Epithelial cell of esophagus (primary cell): ENCODE measurements at places on chromosomes 1 and 21.

GRCh38 chr1:5757187-5757805 is 234.9 kb downstream of the NPHP4 start:
- no peak for DNase-seq

DNA sequence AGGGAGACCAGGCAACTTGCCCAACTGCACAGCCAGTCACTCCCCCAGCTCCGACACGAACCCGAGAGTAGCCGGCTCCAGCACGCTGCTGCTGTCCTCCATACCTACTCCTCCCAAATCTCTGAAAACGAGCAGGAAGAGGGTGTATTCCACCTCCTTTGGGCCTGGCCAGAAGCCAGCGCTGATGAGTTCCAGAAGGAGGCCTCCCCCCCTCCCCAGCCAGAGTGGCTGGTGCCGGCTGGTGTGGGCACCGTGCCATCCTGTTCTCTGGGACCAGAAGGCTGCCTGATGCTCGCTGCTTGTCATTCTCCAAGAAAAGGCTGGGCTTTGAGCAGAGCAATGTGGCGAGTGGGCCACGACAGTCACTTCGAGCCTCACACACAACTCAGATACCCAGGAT is 22.2 kb downstream of the KCNN3 start:
- DNase-seq = no peak

DNA sequence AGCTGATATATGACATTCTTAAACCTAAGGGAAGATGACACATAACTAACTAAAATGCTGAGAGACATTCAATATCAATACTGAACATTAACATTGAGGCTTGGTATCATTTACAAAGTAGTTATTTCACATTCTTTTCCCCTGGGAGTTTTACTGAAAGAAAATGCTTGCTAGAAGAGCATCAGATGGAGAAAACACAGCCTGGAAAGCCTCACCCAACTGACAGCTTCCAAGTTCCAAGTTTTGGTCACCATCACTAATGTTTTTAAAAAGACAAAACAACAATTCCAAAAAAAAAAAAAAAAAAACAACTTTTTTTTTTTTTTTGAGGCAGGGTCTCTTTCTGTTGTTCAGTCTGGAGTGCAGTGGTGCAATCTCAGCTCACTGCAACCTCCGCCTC is 80.6 kb downstream of the DSCAM start:
- DNase-seq = no peak

DNA sequence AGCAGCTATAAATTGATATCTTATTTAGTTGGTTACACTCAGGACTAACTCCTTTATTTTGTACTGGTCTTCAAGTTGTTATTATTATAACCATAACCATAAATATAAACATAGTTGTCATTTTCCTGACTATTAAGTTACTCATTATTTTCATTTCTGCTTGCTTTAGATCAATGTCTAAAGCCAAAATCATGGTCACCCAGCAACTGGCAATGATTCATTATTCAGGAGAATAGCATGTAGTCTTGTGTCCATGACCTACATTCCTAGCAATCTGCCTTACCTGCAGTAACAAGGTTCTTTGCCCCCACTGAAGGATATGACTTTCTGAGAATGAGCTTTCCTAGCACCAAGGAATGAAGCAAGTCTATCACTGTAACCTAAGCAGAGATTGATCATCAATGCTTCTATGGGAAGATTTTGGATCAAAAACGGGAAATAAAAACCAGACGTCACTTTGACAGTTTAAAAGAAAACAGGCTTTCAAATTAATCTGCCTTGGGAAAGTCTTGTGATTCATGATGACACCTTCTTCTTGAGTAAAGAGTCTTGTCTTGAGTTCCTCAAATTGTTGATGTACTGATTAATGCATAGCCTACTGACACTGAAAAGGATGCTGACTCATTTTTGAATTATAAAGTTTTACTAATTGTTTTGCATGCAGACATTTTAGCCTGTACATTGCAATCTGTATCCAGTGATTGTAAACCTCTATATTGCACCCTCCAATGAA is 203.3 kb upstream of the IVNS1ABP start:
- peak; percentile 91 for DNase-seq

DNA sequence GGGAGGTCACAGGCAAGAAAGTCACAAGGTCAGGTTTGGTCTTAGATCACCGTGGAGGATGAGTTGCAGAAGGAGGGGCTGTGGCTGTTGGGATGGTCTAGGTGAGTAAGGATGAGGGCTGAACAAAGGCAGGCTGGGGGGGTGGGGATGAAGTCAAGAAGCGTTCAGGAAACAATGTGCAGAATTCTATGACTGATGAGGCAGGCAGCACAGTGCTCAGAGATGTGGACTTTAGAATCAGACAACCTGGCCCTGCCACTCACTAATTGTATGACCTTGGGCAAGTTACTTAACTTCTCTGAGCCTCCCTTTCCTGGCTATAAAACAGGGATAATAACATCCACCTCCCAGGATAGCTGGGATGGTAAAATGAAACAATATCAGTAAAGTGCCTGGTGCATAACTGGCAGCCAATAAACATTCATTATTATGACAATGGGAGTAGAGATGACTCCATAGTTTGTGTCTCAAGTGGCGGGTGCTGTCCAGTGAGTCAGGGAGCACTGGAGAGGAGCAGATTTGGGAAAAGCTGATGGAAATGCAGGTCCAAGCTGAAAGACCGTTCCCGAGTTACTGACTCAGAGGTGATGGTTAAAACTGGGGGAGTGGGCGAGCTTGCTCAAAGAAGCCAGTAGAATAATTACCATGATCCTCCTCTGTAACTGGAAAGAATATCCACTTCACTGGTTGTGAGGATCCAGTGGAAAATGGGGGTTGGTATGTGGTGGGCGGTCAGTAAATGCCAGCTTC is 2.1 kb downstream of the TIE1 start:
- peak; percentile 39 for DNase-seq

DNA sequence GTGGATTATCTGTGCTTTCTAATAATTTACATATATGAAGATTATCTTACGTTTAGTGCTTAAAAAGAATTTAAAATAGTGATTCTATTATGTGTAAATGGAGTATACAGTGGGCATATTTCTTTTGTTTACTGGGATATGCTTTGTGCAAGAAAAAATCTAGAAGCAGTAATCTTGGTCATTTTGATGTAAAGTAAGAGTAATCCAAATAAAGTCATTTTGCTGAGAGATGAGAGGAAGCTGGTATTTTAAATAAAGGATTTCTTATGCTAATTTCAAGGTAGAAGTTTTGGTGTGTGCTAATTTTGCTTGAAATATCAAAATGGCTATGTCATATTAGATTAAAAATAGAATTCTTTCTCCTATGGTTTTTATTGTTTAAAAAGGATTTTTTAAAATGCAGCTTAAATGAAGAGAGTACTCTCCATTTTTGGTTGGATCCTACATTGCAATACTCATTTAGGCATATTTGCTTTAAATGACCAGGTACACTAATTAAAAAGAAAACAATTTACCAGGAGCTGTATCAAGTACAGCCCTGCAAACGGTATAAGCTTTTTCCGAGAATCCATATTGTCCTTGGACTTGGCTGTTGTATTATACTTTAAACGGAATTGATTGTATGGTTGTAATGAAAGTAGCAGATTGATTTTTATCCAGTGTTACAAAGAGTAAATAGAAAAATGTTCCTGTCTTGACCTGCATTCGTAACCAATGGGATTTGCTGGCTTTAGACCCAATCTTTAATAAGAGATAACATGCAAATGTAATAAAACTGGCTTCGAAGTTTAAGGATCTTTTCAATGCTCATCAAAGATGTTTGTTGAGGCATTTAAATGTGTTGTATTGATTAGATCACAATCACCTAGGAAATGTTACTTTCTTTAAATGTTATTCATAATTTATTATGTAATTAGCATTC is 574.7 kb downstream of the USP25 start:
- DNase-seq = no peak

DNA sequence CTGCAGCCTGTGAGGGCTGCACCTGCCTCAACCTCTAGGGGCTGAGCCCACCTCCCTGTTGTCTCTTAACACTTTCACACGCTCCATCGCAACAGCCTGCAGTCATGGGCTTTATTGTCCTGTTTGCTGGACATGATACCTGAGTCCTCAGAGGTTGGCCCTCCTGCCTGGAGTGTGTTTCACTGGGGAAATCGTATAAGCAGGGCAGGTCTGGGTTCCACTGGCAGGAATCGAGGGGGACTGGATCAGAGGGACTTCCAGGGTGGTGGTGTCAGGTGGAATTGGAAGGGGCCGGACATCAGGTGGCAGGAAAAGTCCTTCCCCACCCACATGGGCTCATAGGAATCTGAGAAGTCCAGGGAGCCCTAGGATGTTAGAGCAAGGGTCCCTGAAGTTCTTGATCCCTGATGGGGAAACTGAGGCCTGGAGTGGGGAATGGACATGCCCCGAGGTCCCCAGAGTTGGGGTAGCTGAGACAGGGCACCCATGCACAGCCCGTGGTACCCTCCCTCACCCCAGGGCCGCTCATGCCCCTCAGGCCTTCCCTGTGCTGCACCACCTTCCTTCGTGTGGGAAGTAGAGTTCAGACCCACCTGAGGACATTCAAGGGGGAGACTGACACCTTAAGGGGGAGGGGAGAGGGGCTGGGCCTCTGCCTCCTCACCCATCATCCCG is 66.6 kb downstream of the PIK3CD start:
- no peak for DNase-seq

GRCh38 chr1:154616659-154617345 is 8.8 kb upstream of the ADAR start:
- DNase-seq = no peak

DNA sequence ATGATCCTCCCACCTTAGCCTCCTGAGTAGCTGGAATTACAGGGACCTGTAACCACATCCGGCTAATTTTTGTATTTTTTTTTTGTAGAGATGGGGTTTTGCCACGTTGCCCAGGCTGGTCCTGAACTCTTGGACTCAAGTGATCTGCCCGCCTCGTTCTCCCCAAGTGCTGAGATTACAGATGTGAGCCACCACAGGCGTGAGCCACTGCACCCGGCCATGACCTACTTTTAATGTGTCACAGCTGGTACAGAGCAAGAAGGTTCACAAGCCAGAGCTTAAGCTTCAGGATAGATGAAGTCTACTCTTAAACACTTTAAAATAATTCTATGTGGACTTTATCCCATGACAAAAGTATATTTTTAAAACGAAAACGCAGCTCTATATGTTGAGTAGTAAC is 23.6 kb downstream of the ACBD3 start:
- no peak for DNase-seq

DNA sequence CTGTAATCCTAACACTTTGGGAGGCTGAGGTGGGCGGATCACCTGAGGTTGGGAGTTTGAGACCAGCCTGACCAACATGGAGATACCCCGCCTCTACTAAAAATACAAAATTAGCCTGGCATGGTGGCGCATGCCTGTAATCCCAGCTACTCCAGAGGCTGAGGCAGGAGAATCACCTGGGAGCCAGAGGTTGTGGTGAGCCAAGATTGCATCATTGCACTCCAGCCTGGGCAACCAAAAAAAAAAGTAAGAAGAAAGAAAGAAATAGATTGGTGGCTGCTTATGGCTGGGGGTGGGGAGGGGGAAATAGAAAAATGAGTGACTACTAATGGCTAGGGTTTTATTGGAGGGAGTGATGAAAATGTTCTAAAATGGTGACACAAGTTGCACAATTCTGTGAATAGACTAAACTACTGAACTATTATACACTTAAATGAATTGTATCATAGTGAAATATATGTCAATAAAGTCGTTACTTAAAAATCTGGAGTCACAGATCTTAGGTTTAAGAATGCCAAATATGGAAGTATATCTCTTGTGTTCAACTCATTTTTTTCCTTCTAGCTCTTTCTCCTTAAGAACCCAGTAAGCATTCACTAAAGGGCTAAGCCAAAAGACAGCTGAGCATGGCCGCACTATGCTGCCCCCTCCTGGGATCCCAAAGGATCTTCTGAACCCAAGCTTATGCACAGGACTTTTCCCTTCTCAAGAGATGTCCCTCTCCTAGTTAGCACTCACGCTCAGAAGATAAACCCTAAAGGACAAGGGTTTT is 3.2 kb upstream of the NPL start:
- peak; percentile 74 for DNase-seq

GRCh38 chr1:86951430-86951829 is 37.0 kb downstream of the HS2ST1 start:
- DNase-seq = no peak

- no peak for DNase-seq
Observed at GRCh38 chr1:41631154-41631553, 146.7 kb upstream of the EDN2 start.

DNA sequence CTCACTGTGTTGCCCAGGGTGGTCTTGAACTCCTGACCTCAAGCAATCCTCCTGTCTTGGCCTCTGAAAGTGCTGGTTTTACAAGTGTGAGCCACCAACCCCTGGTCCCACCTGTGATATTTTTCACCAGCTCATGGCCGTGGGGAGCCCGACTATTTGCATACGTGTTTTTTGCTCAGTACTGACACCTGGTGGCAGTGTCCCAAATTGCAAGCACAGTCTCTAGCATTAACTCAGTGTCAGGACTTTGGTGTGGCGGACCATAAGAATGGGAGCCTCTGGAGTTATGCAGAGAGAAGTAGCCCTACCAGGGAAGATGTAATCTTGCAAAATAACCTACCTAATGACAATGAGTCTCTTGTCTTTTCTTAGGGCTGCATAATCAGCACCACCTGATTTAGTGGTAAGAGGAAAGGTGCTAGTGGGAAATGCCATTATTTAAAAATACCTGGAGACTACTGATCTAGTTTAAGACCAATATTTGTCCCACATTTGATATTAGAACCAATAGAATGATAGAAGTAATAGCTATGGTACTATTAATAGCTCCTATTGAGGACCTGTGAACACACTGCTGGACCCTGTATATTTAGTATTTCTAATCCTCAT is 305.4 kb downstream of the DISC1 start:
- DNase-seq = no peak

- DNase-seq = no peak
Observed at GRCh38 chr21:14418920-14419319, 36.0 kb upstream of the HSPA13 start.

- DNase-seq = no peak
Observed at GRCh38 chr1:44246806-44247205, 33.5 kb downstream of the DMAP1 start.

- DNase-seq = peak; percentile 95
Observed at GRCh38 chr1:59375321-59376220, 78.7 kb downstream of the FGGY start.

GRCh38 chr1:101317590-101317989 is 80.8 kb downstream of the S1PR1 start:
- DNase-seq = no peak

DNA sequence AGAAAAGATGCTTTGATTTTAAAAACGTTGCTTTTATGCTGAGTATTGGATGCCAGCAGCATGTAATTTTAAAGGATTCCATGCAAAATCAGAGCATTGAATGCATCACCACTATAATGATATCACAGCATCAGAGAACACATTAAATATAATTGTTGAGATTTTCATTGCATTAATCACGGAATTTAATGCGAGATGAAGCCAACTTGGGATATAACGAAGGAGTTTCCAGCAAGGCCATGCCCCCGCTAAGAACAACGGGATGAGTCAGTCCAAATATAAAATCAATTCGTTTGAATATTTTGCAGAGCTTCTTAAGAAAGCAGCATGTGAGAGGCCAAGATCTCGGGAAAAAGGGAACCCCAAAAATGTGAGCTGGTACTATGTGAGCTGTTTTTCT is 423.4 kb upstream of the CHRM3 start:
- no peak for DNase-seq

GRCh38 chr1:44558883-44559282 is 115.4 kb downstream of the TMEM53 start:
- no peak for DNase-seq
